ENCODE measurements at places on chromosomes 13 and 19.

DNA sequence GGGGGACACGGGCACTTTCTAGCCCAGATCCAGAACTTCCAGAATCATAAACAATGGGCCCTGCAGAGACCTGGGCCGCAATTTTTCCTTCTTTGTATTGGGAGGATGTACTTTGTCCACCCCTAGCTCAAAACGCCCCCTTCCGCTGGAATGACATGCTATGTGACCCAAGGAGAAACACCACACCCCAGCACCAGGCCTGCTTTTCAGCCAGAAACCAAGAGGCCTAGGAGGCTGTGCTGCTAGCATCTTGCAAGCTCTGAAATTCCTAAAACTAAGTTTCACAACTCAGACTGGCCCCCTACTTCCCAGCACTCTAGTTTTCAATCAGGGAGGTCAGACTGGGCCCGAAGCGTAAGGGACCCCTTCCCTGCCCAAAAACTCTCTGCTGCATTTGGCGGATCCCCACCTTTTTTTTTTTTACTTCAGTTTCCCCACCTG lies 538 bp downstream of the LSM4 start:
- DNase-seq: peak; percentile 71

DNA sequence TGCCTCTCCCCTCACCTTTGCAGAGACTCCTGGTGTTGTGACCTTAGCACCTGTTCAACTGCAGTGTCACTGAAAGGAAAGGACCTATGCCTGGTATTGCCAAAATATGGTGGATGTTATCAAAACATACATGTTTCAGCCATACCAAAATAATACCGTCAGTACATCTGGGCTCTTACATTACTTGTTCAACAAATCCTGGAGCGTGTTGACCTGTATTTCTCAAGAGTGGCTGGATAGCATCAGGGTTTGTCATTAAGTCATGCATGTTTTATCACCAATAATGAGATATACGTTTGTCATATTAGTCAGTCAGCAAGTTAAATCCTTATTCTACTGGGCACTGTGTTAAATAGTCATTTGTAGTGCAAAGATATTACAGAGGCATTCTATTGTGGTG lies 290.8 kb downstream of the SHISA2 start:
- no peak for DNase-seq

GRCh38 chr13:108342369-108343289 lies 73.1 kb downstream of the TNFSF13B start:
- peak; percentile 14 for DNase-seq

- no peak for DNase-seq
These were observed 1005.1 kb downstream of the PCDH9 start for GRCh38 chr13:66225072-66225471.

GRCh38 chr13:55361141-55361540 lies 1779.6 kb upstream of the PRR20A start:
- DNase-seq: no peak

GRCh38 chr13:50170447-50171037 lies 155.3 kb downstream of the KCNRG start:
- peak; percentile 38 for DNase-seq

DNA sequence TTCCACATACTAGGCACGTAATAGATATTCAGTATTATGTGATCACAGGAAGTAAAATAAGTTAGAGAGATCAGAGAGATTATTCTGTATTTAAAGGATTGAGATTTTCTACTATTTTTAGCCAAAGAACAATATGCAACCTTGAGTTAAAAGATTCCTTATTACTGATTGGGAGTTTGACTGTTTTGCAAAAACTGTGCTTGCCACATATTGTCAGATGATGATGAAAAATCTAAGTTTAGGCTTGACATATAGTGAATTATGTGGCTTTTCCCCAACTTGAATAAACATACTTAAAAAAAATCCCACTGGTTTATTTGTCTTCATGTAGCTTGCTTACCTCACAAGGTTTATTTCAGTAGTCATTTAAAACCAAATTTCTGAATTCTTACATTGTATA lies 194.4 kb downstream of the KCNRG start:
- no peak for DNase-seq

- no peak for DNase-seq
These were observed 152.2 kb upstream of the PRR20A start for GRCh38 chr13:56988543-56988942.

GRCh38 chr19:6935618-6936017 lies 48.2 kb downstream of the ADGRE1 start:
- DNase-seq: no peak

DNA sequence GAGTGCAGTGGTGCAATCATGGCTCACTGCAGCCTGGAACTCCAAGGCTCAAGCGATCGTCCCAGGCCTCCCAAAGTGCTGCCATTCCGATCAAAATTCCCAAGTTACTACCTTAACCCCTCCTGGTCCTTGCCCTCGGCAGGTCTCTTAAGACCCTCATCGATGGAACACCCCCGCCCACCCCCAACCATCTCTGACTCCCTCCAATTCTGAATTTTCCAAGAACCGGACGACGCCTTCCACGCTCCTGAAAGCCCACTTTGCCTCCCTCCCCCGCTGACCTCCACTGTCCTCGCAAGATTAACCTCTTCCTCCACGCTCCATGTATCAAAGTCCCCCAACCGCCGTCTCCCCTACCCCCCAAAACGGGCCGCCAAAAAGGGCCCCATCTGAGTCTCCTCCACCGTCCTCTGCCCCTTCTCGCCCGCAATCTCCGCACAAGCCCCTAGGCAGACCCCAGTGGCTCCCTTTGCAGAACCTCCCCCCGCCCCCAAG lies 539 bp downstream of the DAPK3 start:
- no peak for DNase-seq

DNA sequence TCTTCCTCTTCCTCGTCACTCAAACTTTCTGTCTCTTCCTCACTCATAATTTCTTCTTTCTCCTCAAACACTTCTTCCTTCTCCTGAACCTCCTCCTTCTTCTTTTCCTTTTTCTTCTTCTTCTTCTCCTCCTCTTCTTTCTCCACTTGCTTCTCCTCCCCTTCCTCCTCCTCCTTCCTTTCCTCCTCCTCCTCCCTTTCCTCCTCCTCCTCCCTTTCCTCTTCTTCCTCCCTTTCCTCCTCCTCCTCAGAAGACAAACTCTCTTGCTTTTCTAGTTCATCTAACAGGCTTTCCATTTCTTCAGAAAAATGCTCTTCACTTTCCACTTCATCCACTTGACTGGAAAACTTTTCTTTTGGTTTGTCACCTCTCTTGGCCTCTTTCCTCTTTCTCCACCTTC lies 19.8 kb downstream of the WDR87 start:
- DNase-seq: no peak

Measured in fibroblast of skin of right quadriceps (primary cell).